ENCODE measurements at places on chromosomes 6 and 20.

- peak; percentile 69 for DNase-seq
These were observed 240.1 kb downstream of the KCNQ5 start for GRCh38 chr6:72861935-72862432.

GRCh38 chr20:5430670-5431069 lies 113.9 kb upstream of the PROKR2 start:
- DNase-seq = no peak

GRCh38 chr20:9741996-9742395 lies 96.9 kb downstream of the PAK5 start:
- no peak for DNase-seq

DNA sequence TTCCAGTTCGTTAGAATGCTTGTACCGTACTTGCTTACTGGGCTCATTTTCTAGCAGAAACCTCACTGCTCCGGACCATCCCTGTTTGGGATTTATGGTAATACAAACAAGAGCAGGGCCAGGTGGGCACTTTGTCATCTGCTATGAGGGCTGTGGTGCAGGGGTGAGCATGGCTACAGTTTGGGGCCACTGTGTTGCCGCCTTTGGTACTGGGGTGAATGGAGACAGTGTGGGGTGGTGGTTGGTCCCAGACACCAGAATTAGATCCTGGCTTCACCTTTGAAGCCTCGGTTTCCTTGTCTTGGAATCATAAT lies 95.0 kb downstream of the TOX2 start:
- no peak for DNase-seq

GRCh38 chr6:2582268-2582667 lies 168.5 kb downstream of the MYLK4 start:
- DNase-seq = no peak

DNA sequence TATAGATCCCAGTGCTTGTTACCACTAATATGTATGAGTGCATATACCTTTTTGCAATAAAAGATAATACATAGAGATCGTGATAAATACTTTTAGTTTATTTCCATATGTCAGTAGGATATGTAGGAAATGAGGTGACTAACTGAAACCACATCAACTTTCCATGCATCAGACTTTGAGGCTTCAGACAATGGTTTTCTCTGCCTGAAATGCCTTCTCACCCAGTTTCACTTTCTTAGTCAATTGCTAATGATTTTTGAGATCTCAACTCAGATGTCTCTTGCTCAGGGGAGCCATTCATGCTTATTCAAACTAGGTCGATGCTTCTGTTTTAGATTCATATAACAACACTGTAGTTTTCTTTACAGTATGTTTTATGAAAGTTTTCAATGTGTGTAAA lies 626.6 kb upstream of the ADGRB3 start:
- DNase-seq = peak; percentile 51

- DNase-seq = no peak
These were observed 35.2 kb upstream of the SLC22A2 start for GRCh38 chr6:160293844-160294243.

DNA sequence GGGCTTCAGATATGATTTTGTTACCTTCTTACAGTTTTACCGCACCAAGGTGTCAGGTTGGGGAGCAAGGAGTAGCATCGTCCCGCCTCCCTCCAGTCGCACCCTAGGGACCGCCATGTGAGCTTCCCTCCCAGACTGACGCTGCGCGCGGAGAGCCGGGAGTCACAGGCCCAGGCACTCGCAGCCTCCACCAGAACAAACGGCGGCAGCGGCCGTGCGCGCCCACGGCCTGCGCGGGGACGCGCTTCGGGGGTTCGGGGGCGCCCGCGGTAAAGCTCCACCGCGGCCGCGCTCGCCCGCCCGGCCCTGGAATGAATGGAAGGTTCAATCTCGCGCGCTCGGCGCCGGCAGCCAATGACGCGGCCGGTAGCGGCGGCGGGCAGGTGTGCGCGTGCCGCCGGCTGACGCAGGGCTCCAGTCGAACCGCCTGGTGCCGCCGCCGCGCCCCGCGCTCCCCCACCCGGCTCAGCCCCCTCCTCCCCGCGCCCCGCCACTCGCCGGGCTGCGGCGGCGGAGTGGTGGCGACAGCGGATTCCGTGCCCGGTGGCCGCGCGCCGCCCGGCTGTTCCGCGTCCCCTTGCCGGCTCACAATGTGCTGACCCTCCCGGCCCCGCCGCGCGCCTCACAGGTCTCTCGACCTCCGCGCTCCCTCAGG lies 16.5 kb upstream of the LIN28B start:
- DNase-seq = no peak

DNA sequence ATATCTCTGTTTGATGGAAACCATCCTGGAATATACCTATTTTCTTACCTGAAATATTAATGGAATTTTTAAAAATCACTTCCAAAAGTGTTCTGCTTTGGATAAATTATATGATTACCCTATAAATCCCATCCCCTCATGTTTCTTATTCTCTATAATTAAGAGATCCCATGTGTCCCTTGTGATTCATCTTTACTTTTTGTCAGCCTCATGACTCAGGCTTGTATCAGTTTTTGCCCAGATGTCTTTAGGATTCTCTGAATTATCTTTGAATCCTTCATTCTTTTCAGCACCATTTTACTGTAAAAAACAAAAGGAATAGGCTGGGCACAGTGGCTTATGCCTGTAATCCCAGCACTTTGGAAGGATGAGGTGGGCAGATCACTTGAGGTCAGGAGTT lies 804.5 kb upstream of the CITED2 start:
- DNase-seq = peak; percentile 29

DNA sequence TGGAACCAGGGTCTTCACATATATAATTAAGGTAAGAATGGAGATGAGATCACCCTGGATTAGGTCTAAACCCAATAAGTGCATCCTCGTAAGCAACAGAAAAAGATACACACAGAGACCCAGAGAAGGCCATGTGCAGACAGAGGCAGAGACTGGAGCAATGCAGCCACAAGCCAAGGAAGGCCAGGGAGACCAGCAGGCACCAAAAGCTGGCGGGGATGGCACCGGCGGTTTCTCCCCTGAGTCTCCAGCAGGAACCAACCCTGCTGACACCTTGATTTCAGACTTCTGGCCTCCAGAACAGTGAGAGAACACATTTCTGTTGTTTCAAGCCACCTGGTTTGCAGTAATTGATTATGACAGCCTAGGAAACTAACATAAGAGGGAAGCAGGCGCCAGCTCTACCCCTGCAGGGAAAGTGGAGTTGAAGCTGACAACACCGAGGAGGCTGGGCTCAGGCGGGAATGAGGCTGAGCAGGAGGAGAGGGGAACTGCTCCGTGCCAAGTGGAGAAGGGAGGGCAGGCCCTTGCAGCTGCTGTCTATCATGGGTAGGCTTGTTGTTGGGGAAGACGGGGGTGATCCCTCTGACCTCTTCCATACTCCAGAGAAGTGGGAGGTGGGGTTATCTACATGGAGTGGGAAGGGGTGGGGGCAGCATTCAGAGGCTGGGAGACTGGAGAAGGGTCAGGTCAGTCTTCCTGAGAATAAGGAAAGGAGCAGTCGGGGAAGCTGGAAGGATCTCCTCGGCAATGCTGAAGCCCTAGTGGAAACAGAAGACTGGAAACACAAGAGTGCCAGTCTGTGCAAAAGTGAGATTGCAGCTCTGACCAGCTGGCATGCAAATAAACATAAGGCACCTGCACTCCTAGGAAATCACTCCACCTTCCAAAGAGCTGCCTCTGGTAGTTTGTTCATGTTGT lies 72.7 kb downstream of the NFATC2 start:
- no peak for DNase-seq

DNA sequence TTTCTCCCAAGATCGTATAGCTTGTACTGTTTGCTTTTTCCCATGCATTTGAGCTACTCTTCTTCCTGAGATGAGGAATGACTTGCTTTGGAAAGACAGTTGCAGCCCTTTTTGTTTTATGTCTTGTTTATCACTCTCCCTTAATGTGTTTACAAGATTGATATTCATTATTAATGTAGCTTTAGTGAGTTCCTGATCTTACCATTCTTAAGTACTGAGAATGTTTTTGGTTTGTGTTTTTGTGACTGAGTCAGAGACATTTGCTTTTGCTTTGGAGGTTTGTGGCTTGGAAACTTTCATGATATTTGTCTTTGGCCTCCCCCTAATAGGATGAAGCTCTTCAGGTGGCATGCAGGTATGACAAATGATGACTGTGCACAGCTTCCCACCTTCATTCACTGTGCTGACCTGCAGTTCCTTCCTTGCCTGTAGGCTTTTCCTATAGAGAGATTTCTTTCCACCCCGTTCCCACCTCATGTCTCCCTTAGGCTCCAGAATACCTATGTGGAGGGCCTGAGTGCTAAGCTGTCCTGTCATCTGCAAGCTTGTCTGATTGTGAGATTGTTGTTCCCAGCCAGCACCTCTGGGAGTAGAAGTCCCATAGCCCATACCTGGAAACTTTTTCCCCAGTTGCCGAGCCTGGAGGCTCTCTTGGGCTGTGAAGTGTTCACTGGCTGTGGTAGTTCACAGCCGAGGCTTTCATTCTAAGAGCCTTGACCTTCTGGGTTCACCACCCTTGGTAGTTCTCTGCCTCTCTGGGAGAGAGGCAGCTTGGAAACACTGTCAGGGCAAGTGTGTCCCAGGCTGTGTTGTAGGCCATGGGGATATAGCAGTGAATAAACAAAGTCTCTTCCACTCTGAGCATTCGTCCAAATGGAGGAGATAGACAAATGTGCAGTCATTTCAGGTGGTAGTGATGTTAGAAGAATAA lies 27.1 kb downstream of the CDS2 start:
- peak; percentile 20 for DNase-seq

DNA sequence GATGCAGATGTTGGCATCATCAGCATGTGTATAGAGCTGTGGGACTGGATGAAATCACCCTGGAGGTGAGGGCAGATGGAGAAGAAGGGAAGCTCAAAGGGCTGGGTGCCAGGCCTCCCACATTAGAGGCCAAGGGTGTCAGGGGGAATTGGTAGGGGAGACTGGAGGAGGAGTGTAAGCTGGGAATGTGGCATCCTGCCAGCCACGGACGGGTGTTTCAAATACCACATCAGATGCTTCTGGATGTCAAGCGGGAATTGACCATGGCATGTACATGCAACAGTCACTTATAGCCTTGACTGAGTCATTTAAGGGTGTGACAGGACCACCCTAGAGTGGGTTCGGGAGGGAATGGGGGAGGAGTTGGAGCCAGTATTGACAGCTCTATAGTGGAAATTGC lies 9.6 kb downstream of the ERGIC3 start:
- no peak for DNase-seq

DNA sequence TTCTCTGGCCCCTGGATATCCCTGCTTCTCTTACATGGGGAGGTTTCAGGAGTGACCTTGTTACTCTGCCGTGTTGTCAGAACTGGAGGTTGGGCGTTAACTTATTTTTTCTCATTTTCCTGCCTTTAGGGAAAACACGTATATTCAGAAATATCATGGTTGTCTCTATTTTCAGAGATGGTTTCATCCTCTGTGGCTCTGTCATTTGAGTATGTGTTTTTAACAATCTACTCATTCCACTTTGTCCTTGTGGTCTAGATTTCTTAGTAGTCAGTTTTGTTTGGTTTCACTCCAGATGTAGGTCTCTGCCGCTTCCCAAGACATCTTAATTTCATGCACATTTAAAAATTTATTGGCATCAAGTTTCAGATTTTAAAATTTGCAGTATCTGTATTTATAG lies 45.9 kb downstream of the KCNS1 start:
- DNase-seq = no peak

DNA sequence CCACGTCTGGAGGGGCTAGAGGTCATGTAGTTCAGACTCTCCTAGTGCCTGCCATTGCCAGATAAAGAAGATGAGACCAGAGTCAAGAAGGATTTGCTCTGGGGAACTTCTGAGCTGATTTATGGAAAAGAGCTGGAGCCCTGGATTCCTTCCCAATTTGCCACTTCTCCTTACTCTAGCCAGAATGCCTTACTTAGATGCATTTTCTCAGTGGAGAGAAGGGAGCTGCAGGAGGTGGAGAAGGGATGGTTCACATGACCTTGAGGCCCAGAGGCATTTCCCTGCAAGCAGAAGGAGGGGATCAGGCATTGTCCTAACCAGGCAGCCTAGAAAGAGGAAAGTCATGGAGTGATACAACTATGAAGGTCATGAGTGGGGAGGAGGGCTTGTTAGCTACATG lies 122.2 kb downstream of the UNC5CL start:
- DNase-seq = no peak

- DNase-seq = no peak
These were observed 106.4 kb upstream of the KCNG1 start for GRCh38 chr20:51129147-51129776.

- no peak for DNase-seq
These were observed 124.4 kb upstream of the FOXQ1 start for GRCh38 chr6:1187293-1188131.

DNA sequence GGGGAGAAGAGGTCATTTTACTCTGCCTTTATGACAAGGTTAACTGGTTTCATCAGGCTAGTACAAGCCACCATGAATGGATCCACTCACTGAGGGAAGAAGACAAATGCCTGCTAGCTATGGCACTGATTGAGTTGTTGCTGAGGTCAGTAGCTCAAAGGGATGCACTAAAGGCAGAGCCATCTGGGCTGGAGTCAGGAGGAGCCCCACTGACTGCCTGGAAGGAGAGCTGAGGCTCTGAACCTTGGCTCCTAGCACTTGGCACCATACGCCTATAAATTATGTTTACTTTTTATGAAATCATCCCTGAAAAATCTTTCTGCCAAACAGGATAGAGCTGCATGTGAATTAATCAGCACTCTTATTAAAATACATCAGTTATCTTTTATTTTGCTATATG lies 104.6 kb downstream of the DTD1 start:
- DNase-seq = no peak

GRCh38 chr6:104540743-104541142 lies 319.0 kb downstream of the HACE1 start:
- peak; percentile 62 for DNase-seq

GRCh38 chr6:47890326-47890875 lies 108.6 kb downstream of the OPN5 start:
- DNase-seq = no peak

DNA sequence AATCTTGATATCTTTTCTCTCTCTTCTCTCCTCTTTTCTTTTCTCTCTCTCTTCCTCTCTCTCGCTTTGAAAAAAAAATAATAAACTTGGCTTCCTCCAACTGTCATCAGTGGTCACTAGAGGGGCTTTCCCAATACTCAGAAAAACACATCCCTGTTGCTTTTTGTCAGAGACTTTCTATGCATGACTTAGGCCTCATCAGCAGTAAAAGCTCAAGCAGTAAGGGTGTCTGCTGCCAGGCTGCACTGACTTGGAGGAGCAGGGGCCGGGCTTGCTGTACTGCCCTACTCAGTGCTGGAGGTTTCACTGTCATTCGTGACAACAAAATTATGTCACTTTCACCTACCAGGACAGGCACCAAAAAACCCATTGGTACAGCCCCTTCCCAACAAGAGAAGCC lies 272.0 kb downstream of the ADGB start:
- DNase-seq = no peak

- DNase-seq = no peak
These were observed 64.9 kb downstream of the FOXO3 start for GRCh38 chr6:108625581-108625980.

DNA sequence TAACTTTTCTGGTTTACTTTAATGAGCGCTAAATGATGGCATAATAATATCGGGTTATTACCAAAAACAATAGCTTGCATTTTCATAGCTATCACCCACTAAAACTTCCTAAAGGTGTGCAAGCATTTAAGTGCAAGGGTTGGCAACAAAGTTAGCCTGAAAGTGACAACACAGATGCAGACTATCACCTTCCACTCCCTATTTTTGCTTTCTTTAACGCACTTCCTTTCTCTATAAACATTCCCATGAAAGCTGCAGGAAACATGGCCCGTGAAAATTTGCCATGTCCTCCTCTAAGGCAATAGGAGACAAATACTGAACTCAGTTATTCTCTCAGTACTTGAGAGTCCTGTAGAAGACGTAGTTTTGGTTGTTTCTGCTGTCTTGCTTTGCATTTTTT lies 2.7 kb downstream of the MYCT1 start:
- no peak for DNase-seq

GRCh38 chr6:36177166-36177565 lies 19.4 kb upstream of the BRPF3 start:
- no peak for DNase-seq

- no peak for DNase-seq
These were observed 75.8 kb downstream of the PSMG4 start for GRCh38 chr6:3334555-3334954.

Measured in astrocyte of the spinal cord (primary cell).